ENCODE measurements at places on chromosomes 3 and 15.
A peak's percentile ranks its signal among the peaks of the same experiment; 100 is the strongest.

DNA sequence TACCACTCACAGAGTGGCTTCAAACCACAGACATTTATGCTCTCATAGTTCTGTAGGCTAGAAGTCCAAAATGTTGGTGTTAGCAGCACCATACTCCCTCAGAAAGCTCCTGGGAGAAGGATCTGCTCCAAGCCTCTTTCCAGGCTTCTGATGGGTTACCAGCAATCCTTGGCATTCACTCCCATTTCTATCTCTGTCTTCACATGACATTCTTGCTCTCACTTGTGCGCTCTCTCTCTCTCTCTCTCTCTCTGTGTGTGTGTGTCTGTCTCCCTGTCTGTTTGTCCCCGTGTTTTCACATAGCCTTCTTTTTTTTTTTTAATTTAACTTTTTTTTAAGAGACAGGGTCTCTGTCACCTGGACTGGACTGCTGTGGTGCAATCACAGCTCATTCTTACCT lies 26.3 kb downstream of the CDAN1 start:
- no peak for DNase-seq

- peak; percentile 61 for DNase-seq
These were observed 139.1 kb upstream of the EIF1B start for GRCh38 chr3:40170395-40170794.

- DNase-seq: no peak
These were observed 59.9 kb downstream of the LIPC start for GRCh38 chr15:58491499-58492202.

DNA sequence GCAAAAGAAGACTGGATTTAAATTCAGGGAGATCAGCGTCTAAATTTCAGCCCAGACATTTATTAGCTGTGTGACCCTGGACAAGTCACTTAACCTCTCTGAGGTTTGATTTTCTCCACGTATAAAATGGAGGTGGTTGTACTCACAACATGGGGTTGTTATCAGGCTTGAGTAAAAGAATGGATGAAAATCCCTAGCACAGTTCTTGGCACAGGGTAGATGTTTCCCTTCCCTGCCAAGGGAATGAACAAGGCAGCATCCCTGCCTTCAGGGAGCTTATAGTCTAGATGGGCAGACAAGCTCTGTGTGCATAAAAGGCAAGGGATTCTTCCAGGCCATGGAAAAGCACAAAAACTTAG lies 50.2 kb upstream of the MRPS22 start:
- no peak for DNase-seq

- no peak for DNase-seq
These were observed 17.3 kb downstream of the GJD2 start for GRCh38 chr15:34737477-34737876.

DNA sequence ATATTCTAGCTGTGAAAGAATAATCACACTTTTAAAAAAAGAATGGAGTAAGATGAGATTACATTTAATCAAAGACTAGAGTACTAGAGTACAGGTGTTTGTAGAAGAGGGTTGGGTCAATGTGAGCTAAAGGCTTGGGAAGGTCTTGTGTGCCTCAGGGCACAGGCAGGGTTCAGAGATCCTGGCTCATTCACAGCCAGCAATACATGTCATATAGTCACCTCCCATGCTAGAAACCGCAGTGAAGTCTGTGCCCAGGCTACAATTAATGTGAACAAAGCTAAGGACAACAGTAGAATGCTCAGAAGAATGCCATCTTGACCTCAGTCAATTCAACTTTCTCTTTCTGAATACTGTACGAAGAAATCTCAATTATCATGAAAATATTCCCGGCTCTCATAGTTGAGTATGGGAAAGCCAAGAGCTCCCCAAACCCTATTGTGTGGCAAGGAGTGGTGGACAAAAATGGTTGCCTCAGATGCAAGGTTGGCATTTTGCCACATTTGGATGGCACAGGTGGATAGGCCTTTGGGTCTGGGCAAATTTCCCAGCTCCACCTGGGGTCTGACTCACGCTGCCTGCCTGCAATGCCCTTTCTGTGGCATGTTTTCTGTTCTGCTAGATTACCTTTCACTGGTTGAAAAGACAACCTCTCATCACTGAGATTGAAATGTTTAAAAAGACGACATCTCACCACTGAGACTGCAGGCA lies 70.2 kb downstream of the NMD3 start:
- DNase-seq: no peak

GRCh38 chr3:21274079-21274571 lies 476.9 kb downstream of the ZNF385D start:
- no peak for DNase-seq

GRCh38 chr3:185560676-185561075 lies 8.3 kb upstream of the LIPH start:
- no peak for DNase-seq

DNA sequence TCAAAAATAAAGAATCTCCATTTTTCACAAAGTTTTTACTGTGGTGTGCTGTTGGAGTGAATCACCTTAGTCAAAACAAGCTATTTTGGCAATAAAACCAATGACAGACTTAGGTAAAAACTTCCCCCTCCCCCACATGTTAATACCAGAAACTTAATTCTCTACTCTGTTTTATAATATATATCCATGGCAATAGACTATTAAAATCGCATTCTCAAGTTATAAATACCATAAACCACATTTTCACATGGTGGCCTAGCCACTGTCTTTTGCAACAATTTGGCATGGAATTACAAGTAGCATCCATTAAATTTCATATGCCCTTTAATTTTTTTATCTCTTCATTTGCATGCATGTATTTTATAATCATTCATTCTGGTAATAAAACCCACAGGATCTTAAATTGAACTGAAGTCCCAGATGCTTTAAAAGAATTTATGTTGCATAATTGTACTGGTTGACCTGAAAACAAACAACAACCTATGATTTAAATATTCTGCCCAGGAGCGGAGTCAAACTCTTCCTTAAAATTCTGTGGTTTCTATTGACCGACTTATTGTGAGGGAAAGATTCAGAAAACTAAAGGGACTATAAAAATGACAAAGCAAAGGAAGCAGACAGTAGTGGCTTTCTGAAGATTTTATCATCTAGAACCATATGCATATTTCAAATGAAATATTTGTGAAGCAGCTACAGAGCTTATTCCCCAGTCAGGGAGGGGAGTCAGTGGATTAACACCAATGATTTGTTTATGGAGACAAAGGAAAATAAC lies 229.0 kb upstream of the TBL1XR1 start:
- no peak for DNase-seq

- DNase-seq: no peak
These were observed 31.2 kb upstream of the ADAMTS9 start for GRCh38 chr3:64718976-64719375.

- no peak for DNase-seq
These were observed 48.0 kb upstream of the C15orf61 start for GRCh38 chr15:67472957-67473356.

GRCh38 chr3:9193211-9193610 lies 56.2 kb downstream of the SRGAP3 start:
- no peak for DNase-seq

GRCh38 chr3:12832350-12833221 lies 8.8 kb downstream of the RPL32 start:
- no peak for DNase-seq

DNA sequence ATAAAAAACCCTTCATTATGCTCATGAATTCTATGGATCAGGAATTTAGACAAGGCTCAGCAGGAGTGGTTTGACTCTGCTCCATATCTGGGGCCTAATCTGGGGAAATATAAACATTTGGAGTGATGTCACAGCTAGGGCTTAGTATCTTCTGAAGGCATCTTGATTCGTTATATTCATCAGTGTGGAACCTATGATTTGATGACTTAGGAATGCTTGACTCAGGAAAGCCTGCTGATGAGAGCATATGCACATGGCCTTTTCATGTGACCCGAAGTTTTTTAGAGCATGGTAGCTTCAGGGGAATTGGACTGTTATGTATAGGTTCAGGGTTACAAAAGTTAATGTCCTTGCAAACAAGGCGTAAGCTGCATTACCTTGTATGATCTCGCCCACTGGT lies 184.9 kb upstream of the LRRC3B start:
- no peak for DNase-seq

DNA sequence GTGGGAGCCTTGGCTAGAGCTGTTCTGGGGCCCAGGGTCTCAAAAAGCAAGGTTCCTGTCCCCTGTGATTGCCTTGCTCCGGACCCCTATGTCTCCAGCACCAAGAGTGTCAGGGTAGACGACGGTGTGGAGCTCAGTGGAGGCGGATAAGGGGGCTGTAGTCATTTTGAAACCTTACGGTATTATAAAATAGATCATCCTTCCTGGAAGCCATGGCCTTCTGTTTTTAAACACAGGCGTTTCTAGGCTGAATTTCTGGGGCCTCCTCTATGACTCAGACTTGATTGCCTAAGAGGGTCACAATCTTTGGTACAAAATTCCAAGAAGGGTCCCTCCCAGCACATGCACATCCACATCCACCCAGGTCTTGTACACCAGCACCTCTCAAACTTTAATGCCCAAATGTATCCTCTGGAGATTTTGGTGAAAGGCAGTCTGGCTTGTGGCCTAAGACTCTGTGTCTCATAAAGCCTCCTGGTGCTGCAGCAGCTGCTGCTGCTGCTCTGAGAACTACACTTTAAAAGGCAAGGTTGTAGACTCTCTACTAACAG lies 70.5 kb upstream of the XCR1 start:
- DNase-seq: no peak

DNA sequence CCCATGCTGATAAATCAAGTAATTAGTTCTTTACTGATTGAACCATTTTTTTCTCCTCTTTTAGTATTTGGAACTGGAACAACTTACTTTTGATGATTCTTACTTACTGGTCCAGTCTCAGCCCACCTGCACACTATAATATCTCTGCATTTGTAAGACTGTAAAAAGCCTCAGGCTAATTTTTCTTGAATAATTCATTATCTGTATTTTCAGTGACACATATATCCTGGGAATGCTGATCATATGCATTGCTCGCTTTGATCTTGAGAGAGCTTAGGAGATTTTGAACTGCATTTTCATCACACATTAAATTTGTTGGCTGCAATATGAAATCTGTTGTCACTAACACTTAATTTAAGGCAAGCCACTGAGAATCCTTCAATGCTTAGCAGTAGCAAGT lies 760.6 kb downstream of the EDEM1 start:
- DNase-seq: no peak

GRCh38 chr3:133112666-133113065 lies 74.5 kb downstream of the TMEM108 start:
- DNase-seq: no peak

DNA sequence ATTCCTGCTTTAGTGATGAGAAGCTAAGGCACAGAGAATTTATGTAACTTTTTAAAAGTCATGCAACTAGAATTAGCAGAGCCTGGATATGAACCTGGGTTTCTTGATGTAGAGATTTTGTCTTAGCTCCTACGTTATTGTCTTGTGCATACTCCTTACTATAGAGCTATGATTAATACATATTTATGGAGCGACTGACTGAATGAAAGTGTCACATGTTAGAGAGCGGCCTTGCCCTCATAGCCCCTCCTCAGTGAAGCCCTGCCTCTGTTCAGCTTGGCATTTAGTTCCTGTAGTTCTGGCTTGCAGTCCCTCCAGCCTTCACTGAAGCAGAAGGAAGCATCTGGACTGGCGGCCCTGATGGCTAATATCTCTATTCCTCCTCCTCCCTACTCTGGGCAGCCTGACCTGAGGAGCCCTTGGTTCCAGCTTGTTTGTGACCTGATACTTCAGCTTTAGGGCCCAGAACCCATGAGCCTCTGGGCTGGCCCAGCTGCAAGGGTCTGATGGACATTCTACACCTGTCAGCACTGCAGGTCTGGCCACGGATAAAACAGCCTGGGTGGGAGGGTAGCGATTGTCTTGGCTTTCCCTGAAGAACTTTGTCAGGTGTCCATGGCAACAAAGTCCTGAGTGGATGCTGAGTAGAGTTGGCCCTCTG lies 13.4 kb upstream of the AGBL1 start:
- DNase-seq: no peak

DNA sequence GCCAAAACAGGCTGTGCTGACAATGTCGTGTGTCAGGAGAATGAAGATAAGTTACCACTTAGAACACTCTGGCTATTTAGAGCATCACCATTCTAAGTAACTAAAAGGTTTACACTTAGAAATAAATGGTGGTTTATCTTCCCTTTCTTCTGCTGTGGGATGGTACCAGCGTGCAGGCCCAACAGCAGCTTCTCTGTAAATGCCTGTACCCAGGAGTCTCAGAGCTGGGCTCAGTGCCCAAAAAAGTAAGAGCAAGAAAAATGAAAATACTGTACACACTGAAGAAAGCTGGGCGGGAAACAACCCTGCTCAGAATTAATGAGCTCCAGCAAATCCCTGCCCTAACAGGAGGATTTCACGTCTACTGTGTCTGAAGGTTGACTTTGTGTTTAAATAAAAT lies 206.5 kb downstream of the MFSD1 start:
- no peak for DNase-seq

DNA sequence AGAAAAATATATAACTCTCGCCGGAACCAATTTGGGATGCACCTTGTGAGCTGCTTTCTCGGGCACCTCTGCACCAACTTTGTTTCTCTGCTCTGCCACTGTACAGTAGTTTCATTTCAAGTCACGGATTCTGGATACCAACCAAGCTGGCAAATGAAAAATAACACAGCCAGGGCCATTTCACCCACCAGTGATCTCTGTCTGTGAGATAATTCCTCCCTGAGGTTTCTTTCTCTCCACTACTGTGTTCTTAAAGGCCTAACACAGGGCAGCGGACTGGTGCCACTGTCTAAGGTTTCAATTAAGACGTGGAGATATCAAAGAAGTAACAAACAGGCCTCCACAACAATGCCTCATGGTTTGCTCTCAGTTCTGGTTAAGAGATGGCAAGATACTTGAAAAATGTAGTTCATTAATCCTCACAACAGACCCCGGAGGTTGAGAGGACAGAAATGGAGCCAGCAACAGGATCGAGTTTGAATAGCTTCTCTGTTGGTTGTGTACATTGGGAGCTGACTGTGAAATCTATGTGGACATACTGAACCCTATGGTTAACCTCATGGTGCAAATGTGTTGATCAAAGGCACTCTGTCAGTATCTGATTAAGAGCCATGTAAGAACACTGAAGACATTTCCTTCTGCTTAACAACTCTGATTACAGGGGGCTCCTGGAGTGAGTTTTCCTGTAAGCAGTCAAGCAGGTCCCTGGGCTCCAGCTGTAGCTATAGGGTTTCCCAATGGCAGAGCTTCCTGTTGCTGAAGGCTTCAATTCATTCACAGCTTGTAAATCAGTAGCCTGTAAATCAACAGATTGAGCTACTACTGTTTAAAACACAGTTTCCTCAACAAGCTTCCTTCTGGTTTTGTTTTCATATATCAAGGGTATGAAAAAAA lies 470.5 kb downstream of the EPHA3 start:
- no peak for DNase-seq

All from GM06990 (cell line).